ENCODE measurements at places on chromosomes 5 and 9. TPM values are rescaled to one million over a fixed set of nuclear protein-coding genes. Genes with fewer than 3 reads are reported as not detected.

The CERT1 gene
- 43.7 TPM for total RNA-seq

- DNase-seq = no peak
Observed at GRCh38 chr9:92359394-92359995, 33.7 kb downstream of the CENPP start.

GRCh38 chr9:132069046-132069898 lies 10.4 kb downstream of the MED27 start:
- DNase-seq = no peak

DNA sequence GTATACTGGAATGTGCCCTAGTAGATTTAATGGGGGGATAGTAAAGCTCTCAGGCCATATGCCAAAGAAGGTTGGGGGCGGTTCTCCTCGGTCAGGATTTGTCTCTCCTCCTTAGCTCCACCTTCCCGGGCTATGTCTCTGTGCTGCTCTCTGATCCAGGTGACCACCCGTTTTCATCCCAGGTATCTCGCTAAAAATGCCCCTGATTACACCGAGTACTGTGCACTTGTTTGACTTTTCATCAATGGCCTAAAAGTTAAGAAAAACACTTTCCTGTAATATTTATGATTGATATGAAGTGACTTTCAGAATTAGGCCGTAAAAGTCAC lies 724 bp downstream of the NDUFS6 start:
- no peak for DNase-seq

GRCh38 chr5:80941496-80941895 lies 18.7 kb upstream of the RASGRF2 start:
- DNase-seq = no peak

DNA sequence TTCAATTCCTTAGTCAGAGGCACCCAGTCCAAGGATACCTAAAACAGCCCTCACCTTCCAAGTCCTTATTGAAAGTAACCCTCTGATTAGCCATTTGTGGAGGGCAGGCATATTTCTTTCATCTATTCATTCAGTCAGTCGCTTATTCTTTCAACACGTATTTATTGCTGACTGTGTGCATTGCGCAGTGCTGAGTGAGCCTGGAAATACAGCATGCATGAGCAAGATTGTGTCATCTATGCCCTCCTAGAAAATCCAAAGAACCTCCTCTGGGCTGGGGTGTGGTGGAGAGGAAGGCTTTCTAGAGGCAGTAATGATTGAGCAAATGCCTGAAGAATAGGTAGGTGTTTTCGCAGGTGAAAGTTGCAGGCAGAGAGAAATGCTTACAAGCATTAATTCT lies 8.5 kb upstream of the FEM1C start:
- no peak for DNase-seq

GRCh38 chr5:144510845-144511579 lies 340.3 kb downstream of the KCTD16 start:
- no peak for DNase-seq

DNA sequence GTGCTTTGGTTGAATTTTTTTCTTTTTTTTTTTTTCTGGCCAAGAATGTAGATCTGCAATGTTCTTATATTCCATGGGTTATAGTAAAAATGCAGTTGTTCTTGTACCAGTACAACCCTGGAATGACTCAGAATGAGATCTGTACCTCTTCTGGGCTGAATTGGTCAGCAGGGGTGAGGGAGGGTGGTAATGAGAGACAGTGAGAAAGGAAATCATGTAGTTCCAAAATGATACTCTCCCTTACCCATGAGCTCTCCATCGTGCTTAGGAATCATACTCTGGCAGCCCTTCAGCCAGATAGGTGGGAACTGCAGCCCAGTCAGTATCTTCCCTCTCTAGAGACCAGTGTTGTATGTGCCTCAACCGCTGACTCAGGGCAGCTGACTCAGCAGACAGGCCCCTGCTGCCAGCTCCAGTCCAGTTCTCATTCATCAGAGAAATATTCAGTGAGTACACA lies 2.1 kb upstream of the GLIS3 start:
- DNase-seq = peak; percentile 52

- no peak for DNase-seq
Observed at GRCh38 chr9:135970128-135970815, 9.1 kb upstream of the UBAC1 start.

GRCh38 chr5:57720656-57721055 lies 238.0 kb upstream of the ACTBL2 start:
- no peak for DNase-seq

GRCh38 chr9:12060811-12061210 lies 632.4 kb upstream of the TYRP1 start:
- no peak for DNase-seq

DNA sequence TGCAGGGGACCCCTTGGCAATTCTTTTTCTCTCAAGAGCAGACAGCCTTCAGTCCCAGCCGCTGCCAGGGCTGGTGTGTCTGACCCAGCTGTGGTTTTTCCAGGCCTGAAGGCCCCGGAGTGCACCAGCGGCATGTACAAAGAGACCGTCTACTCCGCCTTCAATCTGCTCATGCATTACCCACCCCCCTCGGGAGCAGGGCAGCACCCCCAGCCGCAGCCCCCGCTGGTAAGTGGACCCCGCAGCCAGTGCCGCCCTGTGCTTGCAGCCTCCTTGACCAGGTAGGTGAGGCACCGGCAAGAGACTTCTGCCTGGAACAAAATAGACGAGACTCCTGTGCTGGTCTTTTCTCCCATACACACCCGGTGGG lies 1.3 kb downstream of the TCF7 start:
- no peak for DNase-seq

- no peak for DNase-seq
Observed at GRCh38 chr9:16811987-16812685, 58.3 kb downstream of the BNC2 start.
